ENCODE measurements at places on chromosomes 12 and 14. TPM values are rescaled to one million over a fixed set of nuclear protein-coding genes. Genes with fewer than 3 reads are reported as not detected.

DNA sequence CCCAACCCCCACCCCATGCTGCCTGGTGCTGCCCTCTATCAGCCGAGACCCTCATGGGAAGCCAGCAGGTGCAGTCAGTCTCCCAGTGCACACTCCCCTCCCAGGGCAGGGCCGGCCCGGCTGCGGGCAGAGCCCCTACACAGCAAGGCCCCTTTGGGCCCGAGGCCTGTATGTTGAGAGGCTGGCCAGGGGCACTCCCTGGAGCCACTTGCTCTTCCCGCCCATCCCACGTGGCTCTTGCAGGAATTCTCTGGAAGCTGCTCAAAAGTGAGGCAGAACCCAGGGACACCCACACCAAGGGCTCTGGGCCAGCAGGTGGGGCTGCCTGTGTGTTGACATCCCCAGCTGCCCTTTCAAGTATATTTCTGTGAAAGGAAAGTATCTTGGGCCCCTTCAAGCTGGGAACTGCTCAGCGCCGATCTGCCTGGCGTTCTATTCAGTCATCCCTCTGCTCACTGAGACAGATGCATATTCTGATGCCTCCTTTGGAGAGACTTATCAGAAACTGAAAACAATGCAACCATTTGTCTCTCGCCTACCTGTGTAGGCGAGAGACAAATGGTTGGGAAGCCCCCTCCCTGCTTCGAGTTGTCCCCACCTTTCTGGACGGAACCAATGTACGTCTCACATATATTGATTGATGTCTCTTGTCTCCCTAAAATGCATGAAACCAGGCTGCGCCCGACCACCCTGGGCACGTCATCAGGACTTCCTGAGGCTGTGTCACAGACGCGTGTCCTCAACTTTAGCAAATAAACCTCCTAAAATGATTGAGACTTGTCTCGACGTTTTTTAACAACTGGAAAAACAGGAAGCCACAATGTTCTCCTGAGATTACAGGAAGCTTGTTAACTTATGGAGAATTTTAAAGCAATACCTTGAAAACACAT is 6.0 kb downstream of the GPR132 start:
- H3K36me3 ChIP-seq, result no peaks in the 10 kb centered on the region
- no peak overlapping the region for H3K27ac ChIP-seq
- H3K27me3 ChIP-seq, result no peaks in the 10 kb centered on the region
- no peak overlapping the region for H3K4me3 ChIP-seq

GRCh38 chr14:72630374-72630773 is 263.5 kb downstream of the DPF3 start:
- H3K4me1 ChIP-seq, result no peaks in the 10 kb centered on the region
- no peaks in the 10 kb centered on the region for H3K36me3 ChIP-seq
- H3K27me3 ChIP-seq, result no peaks in the 10 kb centered on the region
- no peak overlapping the region for H3K4me3 ChIP-seq
- H3K27ac ChIP-seq, result no peak overlapping the region
- no peak for DNase-seq

DNA sequence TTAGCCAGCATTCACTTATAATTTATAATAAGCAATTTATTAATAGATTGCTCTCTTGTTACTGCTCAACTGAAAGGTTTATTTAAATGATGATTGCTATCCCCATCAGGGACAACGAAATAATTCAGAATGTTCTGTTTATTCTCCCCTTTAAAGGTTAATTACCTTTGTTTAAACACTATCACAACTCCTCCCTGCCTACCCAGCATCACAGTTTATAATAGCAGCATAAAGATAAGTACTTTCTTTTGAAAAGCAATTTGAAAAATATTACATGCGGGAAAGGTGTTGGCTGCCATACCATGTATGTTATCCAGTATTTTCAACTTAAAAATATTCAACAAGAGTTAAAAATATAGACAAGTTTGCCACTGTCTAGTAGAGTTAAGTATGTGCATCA is 30.6 kb downstream of the SCAF11 start:
- no peak for DNase-seq
- H3K27ac ChIP-seq, result no peak overlapping the region
- no peaks in the 10 kb centered on the region for H3K27me3 ChIP-seq
- no peak overlapping the region for H3K4me3 ChIP-seq
- peaks cover 27% of the 10 kb centered on the region for H3K36me3 ChIP-seq
- H3K4me1 ChIP-seq, result no peaks in the 10 kb centered on the region

DNA sequence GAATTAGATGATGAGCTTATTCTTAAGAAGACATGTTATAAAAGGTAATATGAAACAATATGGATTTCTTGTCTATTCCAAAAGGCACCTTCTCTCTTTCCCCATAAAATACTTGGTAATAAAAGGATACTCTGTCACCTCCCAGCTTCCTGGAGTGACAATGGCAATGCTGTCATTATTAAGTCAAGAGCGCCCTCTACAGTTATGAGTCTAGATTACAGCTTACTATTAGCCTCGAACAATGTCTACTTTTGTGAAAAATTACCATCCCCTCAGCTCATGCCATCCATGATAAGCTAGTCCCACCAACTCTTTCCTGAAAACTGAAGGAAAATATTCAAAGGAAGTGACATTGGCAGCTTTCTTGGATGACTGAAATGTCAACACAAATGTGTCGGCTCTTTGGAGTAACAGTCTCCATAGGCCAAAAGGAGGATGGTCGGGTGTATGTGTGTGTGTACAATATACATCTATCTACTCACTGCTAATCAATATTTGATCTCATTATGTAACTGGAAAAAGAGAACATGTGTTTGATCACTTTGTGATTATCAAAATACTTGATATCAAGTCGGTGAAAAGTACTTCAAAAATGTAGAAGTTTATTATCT is 48.7 kb upstream of the CDKN3 start:
- no peak overlapping the region for H3K4me3 ChIP-seq
- DNase-seq, result no peak
- H3K27me3 ChIP-seq, result no peaks in the 10 kb centered on the region
- no peak overlapping the region for H3K27ac ChIP-seq
- H3K36me3 ChIP-seq, result no peaks in the 10 kb centered on the region

Gene KRT82
- 1.3 TPM for total RNA-seq

All from suprapubic skin (tissue), 4 donors.